Amniotic stem cell (primary cell): ENCODE measurements at places on chromosomes 4 and X.

GRCh38 chrX:5780821-5781220 is 447.8 kb downstream of the NLGN4X start:
- DNase-seq, result no peak

DNA sequence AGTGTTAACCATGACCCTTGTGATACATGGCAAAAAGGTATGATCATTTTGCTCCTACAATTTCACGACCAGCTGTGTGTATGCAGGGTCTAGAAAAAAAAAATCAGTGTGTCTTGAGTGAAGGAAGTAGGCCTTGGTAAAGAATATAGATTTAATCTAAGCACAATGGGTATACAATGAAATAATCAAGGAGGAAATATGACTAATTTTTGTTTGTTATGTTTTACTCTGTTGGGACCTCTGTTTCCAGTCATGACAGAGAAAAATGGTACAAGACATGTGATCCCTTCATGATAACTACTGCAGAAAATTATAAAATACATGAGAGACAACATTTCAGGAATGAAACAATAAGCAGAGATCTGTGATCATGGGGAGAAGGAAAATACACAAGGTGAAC is 835.5 kb downstream of the PDHA2 start:
- no peak for DNase-seq

DNA sequence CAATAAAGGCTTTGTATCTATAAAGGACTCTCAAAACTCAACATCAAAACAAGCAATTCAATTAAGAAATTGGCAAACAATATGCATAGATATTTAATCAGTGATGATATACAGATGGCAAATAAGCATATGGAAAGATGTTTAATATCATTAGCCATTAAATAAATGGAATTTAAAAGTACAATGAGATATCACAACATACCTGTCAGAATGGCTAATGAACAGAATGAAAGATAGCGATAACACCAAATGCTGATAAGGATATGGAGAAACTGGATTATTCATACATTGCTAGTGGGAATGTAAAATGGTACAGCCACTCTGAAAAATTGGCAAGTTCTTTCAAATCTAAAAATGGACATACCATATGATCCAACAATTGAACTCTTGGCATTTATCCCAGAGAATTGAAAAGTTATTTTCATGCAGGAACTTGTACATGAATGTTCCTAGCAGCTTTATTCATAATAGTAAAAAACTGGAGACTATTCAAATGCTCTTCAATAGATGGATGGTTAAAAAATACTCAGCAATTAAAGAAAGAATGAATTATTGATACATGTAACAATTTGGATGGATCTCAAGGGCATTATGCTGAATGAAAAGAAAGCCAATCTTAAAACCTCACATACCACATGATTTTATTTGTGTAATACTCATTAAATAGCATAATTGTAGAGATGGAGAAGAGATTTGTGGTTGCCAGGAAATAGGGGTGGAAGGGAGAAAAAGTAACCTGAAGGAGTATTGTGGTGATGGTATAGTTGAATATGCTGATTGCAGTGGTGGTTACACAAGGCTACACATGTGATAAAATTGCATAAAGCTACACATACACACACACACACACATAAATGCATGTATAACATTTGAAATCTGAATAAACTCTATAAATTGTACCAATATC is 45.9 kb upstream of the ALG13 start:
- no peak for DNase-seq

GRCh38 chr4:13365195-13365594 is 118.9 kb downstream of the RAB28 start:
- DNase-seq, result no peak

DNA sequence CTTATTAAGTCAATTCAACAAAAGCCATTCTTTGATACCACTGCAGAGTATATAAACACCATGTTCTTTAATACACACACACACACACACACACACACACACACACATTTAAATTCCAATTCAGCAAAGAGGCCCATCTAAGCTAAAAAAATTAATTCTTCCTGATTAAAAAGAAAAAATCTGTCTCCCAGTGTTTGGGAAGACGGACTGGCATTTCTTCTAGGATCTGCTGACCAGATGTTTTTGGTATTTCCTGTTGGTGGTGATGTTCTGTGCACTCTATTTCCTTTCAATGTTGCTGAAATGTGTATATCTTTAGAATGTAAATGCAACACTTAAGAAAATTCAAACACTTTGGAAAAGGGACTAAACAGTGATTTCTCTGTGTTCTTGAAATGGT is 243.8 kb downstream of the THOC2 start:
- DNase-seq, result no peak

- no peak for DNase-seq
Measured at GRCh38 chr4:102687982-102688433, 72.8 kb downstream of the MANBA start.

- no peak for DNase-seq
Measured at GRCh38 chr4:40150932-40151331, 45.9 kb upstream of the RHOH start.

- DNase-seq, result no peak
Measured at GRCh38 chrX:38961936-38962335, 160.7 kb downstream of the MID1IP1 start.

- no peak for DNase-seq
Measured at GRCh38 chr4:103026868-103027267, 7.4 kb upstream of the SLC9B1 start.

DNA sequence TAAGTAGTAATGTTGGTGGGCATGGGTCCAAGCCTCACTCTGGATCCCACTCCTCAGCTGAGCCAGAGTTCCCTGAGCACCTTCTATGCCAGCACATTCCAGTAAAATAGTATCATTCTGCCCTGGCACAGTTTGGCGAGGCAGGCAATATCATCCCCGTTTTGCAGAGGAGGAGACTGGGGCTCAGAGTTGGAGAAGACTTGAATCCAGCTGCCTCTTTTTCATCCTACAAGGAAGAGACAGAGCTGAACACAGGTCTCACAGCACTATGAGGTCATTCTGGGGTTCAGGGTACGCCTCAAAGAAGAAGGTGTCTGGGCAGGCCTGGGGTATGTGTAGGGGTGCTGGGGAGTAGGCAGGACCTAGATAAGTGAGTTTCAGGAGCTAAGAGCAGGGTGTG is 103.9 kb upstream of the STX18 start:
- DNase-seq, result no peak

GRCh38 chr4:110138551-110138950 is 59.9 kb downstream of the ELOVL6 start:
- no peak for DNase-seq

- DNase-seq, result no peak
Measured at GRCh38 chrX:109987884-109988283, 15.0 kb upstream of the TMEM164 start.

DNA sequence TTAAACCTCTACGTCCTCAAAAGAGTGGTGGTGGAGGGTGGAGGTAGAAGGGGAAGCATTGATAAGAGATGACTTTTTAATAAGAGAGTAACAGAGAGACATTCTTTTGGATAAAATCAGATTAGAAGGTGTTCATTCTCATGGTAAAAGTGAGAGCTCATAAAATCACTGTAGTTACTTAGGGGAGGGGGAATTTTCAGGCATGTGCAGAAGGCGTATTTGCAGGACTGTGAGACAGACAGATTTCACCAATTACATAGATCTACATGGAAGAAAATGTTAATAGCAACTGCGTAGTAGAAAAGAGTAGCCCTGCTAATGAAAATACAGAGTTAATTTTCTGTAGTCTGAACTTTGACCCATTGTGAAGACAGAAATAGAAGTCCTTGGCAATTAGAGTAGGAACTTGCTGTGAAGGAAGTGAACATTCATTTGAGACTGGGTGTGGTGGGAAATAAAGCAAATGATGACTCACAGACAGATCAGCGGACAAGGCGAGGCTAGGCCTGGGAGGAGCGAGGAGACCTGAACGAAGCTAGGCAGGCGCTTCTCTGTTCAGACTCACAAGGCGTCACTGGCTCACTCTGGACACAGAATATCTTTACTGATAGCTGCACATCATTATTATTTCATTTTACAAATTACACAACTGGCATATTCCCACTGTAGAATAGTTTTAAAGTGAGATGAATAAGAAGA is 57.2 kb upstream of the FAM9C start:
- peak; percentile 57 for DNase-seq

DNA sequence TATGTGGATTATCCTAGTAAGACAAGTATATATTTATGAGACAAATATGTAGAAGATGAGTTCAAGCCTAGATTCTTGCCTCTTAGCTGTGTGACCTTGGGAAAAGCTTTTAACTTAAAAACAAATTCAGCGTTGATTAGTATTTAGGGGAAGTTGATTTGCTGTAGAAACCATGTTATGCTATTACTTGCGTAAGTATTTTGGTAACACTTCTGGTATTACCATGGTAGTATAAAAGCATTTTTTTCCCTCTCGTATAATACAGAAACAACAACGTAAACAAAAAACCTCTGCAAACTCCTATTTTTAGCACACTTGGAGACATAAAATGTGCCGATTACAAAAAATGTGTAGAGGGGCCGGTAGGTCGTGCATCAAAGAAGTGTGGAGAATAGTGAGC is 33.2 kb downstream of the STAG2 start:
- DNase-seq, result no peak
